ENCODE measurements at places on chromosomes 13 and 19.

DNA sequence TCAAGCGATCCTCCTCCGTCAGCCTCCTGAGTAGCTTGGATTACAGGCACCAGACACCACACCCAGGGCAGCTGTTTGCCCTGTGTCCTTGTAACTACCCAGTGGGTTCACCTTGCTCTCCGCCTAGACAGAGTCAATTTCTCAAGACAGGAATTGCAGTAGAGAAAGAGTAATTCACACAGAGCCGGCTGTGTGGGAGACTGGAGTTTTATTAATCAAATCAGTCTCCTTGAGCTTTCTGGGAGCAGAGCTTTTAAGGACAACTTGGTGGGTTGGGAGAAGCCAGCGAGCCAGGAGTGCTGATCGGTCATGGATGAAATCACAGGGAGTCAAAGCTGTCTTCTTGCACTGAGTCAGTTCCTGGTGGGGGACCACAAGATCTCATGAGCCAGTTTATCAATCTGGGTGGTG is 20.6 kb upstream of the ADGRE1 start:
- no peak for DNase-seq

- DNase-seq, result no peak
Observed at GRCh38 chr13:105804561-105805190, 730.8 kb downstream of the EFNB2 start.

- DNase-seq, result no peak
Observed at GRCh38 chr13:39712626-39713025, 57.2 kb downstream of the COG6 start.

GRCh38 chr19:34269081-34269480 is 14.7 kb downstream of the GARRE1 start:
- DNase-seq, result no peak

- no peak for DNase-seq
Observed at GRCh38 chr19:51029718-51030117, 3.3 kb upstream of the KLK11 start.

DNA sequence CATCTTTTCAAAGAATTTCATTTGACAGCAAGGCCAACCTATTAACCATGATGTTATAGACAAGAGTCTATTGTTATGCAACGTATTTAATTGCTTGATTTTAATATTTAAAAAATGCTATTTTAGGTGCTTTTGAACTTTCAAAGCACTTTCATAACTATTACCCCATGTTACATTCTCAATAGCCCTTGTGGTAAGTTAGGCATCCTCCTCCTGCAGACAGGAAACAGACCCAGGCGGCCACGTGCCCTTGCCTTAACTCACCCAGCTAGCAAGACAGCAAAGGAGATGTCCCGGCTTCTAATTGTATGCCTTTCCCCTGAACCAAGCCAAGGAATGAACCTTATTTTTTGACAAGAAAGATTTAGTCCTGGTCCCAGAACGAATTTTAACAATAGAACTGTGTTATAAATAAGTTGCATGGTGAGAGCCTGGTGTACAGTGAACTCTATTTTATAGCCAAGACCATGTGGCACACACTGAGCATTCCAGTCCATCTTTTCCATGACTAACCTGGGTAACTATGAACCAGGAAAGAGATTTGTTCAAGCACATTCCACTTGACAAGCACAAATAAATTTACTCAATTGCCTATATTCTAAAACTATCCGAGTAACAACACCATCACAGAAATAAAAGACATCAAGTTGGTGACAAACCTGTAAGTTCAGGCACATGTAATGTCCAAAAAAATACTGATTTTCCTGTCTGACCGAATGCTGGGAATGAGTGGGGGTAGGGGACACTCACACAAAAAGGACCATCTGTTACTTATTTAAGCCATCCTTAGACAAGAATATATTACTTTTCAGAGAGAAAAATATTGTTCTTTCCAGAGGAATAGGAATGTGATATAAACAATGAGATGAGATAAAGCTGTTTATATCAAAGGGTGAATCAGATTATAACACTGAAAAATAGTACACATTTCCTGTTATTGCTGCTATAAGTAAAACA is 163.0 kb downstream of the EFNB2 start:
- DNase-seq, result no peak

- DNase-seq, result no peak
Observed at GRCh38 chr19:39112338-39112890, 13.2 kb upstream of the PAK4 start.

DNA sequence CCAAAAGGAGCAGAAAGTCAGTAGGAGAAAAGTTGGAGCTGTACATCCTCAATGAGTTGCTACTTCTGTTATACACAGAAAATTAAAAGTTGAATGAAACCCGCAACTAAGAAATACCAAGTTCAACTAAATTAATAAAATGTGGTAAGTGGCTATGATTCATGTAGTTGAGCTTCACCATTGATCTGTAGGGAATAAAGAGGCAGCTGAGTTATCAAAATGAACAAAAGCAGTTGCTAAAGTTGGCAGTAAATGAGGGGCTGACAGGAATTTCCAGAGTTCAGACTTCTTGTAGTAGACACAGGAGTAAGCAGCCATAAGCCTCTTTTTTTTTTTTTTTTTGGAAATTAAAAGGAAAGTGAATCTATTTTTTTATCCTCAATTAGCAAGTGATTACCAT is 234.6 kb downstream of the POSTN start:
- no peak for DNase-seq

DNA sequence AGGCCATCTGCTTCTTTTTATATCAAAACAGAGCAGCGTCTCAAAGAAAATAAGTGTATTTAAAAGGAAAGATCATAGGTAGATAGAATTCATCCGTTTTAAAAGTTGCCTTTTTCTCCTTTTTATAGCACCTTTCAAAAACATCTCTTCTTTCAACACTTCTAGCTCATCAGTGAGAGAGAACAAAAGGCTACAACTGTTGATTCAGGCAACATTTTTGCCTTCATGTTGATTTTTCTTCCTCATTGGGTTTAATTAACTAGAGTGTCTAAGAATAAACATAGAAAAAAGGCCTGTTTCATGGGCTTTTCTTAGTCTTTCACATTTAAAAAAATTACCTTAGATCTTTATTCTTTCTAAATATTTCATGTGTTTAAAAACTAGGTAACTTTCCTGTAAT is 13.6 kb downstream of the COL4A2 start:
- no peak for DNase-seq

DNA sequence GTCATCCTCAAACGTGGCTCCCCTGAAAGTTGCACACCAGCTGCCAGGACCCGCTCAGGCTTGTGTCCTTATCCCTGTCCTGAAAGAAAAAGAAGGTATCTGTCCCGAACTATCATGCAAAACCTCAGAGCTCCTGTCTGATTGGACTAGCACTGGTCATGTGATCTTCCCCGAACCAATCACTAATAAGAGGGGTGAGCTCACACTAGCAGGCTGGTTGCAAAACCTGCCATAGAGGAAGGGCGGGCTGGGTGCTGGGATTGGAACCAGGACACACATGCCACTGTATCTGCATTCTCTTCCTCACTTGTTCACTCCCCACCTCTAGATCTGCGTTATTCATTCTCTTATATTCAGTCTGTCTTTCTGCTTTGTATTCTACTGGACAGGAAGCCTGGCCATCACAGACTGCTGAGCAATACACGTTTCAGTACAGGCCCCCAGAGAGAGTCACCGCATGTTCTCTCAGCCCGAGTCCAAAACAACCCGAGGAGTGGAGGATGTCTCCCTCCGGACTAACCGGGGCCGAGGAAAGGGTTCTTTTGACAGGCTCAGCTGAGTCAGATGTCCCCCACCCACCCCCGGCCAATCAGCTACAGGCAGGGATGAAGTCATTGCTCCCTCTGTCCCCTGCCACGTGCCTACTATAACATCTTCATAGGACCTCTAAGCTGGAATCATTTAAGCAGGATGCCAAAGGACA is 97.7 kb downstream of the SIPA1L3 start:
- no peak for DNase-seq

GRCh38 chr13:78971355-78972025 is 312.5 kb upstream of the OBI1 start:
- DNase-seq, result no peak

DNA sequence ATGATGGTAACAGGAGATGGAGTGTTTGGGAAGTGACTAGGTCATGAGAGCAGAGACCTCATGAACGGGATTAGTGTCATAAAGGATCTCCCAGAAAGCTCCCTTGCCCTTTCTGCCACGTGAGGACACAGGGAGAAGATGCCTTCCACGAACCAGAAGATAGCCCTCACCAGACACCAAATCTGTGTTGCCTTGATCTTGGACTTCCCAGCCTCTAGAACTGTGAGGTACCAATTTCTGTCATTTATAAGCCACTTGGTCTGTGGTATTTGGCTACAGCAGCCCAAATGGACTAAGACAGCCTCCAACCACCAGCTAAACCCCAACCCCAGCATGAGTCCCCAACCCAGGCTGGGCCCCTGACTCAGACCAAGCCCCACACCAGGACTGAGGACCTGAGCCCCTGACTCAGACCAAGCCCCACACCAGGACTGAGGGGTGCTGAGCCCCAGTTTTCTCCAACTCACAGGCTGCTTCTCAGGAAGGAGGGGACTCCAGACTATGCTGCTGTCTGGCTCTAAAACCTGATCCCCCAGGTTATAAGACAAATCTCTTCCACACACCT is 54.1 kb downstream of the PTPRS start:
- no peak for DNase-seq

DNA sequence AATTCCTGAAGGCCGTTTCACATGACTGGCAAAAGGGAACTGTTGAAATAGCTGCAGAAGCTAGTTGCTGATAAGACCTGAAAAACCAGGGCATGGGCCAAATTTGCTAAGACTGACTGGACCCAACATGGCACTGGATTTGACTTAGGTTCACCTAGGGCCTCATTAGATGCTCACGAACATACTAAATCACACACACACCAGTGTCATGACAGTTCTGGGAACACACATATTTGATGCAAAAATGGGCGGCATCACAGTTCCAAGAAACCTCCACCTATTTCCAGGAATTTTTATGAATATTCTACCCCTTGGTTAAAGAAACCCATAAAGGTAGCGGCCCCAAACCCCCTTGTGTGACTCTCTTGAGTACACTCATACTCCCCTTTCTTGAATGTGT is 99.6 kb upstream of the OBI1 start:
- DNase-seq, result no peak

- no peak for DNase-seq
Observed at GRCh38 chr13:113493315-113493951, 2.9 kb upstream of the DCUN1D2 start.

DNA sequence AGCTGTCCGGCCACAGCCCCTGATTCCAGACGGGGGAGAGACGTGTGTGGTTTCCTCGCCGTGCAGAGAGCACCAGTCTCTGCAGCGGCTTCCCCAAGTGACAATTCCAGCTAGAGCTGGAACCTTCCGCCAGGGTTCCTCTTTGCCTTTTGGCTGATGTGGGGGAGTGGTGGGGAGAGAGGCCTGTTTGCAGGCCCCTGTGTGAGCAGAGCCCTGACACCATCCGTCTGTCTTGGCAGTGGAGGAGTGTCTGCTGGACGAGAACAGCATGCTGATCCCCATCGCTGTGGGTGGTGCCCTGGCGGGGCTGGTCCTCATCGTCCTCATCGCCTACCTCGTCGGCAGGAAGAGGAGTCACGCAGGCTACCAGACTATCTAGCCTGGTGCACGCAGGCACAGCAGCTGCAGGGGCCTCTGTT is 25.0 kb downstream of the LAMP1 start:
- no peak for DNase-seq

DNA sequence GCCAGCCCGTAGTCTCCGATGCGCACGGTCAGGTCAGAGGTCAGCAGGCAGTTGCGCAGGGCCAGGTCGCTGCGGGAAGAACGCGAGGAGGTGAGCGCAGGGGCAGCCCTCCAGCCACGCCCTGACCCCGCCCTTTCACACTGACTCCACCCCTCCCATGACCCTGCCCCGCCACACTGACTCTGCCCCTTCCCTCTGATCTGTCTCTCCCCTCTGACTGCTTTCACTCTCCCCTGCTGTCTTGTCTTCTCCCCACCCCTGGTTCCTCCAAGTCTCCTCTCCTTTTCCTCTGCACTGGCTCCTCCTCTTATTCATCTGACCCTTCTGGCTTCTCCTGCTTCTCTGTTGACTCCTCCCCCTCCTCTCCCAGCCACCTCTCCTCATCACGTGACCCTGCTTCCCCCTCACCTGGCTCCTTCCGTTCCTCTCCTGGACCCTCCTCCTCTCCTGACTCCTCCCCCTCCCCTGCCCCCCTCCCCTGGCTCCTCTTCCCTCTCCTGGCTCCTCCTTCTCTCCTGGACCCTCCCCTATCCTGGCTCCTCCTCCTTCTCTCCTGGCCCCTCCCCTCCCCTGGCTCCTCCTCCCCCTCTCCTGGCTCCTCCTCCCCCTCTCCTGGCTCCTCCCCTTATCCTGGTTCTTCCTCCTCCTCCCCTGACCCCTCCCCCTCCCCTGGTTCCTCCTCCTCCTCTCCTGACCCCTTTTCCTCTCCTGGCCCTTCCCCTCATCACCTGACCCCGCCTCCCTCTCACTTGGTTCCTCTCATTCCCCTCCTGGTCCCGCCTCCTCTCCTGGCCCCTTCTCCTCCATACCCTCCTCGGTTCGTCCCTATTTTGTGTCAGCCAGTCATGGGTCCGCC is 9.9 kb downstream of the LMTK3 start:
- no peak for DNase-seq

- no peak for DNase-seq
Observed at GRCh38 chr13:39587939-39588338, 15.1 kb downstream of the LHFPL6 start.

GRCh38 chr13:48828962-48829411 is 146.7 kb upstream of the FNDC3A start:
- no peak for DNase-seq

- no peak for DNase-seq
Observed at GRCh38 chr19:33830264-33830663, 33.6 kb downstream of the KCTD15 start.

DNA sequence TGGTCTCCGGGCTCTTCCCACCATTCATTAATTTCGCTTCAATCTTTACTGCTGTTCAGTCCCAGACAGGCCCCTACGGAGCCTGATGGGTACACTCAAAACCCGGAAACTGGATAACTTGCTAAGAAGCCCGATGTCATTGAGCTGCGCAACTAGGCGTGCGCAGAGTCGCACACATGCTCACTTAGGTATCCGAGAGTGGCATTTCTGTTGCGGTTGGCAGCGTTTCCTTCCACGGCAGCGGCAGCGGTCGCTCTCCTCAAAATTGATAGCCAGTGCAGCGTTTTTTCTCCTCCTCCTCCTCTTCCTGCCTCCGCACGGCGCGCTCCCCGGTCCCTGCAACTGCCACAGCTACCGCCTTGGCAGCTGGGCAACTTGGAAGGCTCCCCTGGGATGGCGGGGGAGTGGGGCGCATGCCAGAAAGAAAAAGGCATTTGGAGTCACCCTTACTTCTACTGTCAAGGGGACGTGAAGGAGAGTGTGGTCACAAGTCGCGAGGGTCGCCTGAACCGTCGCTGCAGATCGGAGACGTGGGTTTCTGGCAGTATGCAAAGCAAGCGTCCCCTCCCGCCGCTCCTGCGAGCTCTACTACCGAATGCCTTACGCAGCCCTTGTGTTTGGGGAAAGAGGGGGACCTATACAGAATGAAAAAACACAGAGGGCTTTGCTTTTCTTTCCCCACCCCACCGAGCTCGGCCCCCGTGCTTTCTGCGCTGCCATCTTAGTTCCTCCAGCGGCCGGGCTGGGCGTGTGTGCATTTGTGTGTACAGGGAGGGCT is 2.4 kb upstream of the MYCBP2 start:
- peak; percentile 94 for DNase-seq

- DNase-seq, result no peak
Observed at GRCh38 chr13:26977541-26977940, 194.1 kb downstream of the USP12 start.

GRCh38 chr13:36369268-36370107 is 23.3 kb upstream of the SPART start:
- no peak for DNase-seq

- no peak for DNase-seq
Observed at GRCh38 chr19:40312533-40312932, 27.4 kb upstream of the AKT2 start.

GRCh38 chr19:3818918-3819317 is 32.7 kb upstream of the MATK start:
- DNase-seq, result no peak

GRCh38 chr19:38545596-38545995 is 72.2 kb downstream of the MAP4K1 start:
- no peak for DNase-seq

Measured in chondrocyte (in vitro differentiated cells).